Hematopoietic multipotent progenitor cell treated with erythropoietin and hydrocortisone succinate and interleukin-3 and kit ligand, for 15 days (in vitro differentiated cells): ENCODE measurements at places on chromosomes 5 and 9.

- DNase-seq = no peak
Measured at GRCh38 chr5:152329761-152330283, 75.3 kb downstream of the NMUR2 start.

GRCh38 chr5:180799902-180800801 is 2.5 kb downstream of the MGAT1 start:
- DNase-seq = no peak

DNA sequence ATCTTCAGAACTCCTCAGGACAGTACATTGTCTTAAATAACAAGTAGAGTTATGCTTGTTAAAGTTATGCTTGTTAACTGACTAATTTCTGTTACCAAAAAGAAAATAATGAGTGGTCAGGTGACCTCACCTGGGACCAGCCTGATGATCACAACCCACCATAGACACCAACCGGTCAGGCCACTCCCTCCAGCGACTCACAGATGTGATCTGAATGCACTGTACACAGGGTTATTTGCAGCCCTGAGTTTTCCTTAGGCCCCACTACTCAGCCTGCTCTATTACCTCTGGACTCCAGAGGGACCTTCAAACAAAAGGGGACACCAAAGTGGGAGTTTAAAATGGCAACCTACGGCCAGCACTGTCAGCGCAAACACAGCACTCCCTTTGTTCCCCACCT is 55.3 kb downstream of the ARSB start:
- no peak for DNase-seq

DNA sequence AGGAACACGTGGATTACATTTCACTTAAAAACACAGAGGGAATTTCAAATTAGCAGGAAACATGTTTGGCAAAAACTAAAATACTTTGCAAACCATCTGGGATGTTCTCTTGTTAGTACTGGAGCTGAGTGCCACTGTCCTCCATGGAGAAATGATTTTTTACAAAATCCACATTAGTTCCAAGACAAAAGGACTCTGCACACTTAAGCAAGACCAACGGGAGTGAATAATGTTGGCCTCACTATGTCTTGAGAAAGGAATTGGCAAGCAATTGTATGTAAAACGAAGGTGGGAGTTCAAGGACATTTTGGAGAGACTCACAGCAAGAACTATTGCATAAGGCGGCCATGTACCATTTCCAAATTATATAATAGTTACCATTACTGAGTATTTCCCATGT is 547.5 kb downstream of the EBF1 start:
- DNase-seq = no peak

- DNase-seq = no peak
Measured at GRCh38 chr9:61671276-61671973, 481.6 kb downstream of the SPATA31A7 start.

DNA sequence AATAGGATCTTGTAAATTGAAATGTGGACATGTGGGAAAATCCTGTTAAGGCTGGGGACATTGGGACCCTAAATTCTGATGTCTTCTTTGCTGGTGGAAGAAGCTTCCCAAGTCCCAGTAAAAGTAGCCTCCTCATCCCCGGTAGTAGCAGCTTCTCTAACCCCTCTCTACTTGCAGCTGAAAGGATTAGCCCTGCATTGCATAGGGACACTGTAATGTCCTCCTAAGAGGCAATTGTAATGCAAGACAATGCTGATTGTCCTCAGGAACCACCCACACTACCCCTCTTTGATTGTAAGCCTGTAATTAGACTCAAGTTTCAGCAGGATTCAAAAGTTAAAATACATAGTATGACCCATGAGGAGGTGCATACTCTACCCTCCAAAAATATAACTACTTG is 1938.4 kb upstream of the C9orf72 start:
- no peak for DNase-seq

DNA sequence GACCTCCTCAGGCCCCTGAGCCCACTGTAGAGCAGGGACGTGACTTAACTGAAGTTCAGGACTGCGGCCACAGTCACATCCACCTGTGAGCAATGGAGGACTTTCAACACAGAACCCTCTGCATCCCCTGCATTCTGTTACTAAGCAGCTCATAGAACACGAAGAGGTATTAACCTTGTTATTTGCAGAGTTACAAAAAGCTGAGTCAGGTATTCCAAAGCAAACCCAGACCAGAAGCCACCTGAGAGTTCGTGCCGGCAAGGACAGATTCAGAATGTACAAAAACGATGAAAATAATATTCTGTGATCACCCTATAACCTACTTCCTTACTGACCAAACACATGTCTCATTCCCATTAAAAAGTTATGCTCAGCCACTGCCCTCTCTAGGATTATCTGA is 33.0 kb upstream of the PRSS3 start:
- no peak for DNase-seq

- DNase-seq = no peak
Measured at GRCh38 chr9:35675204-35675603, 1.5 kb downstream of the CA9 start.

- no peak for DNase-seq
Measured at GRCh38 chr5:114192108-114192507, 169.8 kb upstream of the KCNN2 start.

- DNase-seq = no peak
Measured at GRCh38 chr5:179901462-179901861, 6.2 kb downstream of the TBC1D9B start.

DNA sequence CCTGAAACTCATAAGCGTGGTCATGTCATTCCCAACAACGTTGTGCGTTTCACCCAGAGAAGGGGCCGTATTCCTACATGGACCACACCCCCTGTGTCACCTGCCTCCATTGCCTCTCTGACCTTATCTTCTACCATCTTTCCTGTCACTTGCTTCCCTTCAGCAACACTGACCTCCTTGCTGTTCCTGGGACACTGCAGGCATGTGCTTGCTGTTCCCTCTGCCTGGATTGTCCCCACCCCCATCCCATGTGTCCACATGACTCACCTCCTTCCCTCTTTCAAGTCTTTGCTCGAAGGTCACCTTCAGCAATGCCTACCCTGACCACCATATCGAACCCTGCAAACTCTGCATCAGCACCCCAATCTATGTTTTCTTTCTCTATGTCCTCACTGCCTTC is 133.2 kb upstream of the ZNF618 start:
- DNase-seq = no peak

DNA sequence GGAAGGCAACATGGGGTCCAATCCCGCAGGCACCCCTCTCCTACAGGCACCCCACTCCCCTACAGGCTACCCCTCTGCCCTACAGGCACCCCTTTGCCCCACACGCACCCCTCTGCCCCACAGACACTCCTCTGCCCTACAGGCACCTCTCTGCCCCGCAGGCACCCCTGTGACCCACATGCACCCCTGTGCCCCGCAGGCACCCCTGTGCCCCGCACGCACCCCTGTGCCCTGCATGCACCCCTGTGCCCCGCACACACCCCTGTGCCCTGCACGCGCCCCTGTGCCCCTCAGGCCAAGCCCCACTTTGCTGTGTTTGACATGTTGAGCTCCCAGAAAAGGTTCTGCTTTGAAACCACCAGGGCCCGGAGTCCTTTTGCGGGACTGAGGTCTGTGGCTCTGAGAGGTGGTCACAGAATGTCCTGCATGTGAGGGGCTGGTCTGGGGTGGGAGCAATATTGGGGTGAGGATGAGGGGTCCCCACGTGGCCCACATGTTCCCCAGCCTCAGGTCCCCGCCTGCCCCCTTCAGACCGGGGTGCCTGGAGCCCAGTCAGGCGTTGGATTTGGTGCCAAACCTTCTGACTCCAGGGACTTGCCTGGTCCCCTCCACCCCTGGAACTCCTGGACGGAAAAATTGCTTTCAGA is 616 bp upstream of the QRFP start:
- no peak for DNase-seq
